ENCODE measurements at places on chromosomes 6 and 20. TPM values are rescaled to one million over a fixed set of nuclear protein-coding genes. Genes with fewer than 3 reads are reported as not detected.

DNA sequence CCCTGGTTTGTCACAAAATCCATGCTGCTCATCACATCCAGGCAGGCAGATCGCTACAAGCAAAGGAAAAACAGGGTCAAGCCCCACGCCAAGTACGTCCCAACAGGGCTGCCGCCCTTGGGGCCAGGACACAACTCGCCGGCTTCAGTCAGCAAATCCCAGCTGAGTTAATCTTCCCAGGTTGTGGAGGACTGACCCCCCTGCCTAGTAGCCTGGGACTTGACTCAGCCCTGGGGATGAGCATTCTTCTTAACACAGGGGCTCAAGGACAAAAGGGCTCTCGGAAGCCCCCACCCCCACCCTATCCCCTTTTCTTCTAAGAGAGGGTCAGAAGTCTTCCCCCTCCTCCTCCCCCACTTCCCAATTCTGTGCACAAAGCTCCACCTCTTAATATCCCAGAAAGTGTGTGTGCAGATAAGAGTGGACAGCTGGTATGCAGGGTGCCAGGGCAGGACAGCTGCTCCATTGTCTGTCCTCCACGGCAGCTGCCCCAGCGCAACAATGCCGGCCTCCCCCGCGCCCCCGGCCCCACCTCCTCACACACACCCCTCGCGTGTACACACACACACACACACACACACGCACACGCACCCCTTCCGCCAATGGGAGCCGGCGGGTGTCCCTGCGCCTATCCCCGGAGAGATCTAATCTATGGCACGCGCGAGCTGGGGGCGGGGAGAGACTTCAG is 4.5 kb downstream of the DLL1 start:
- no peaks in the 10 kb centered on the region for H3K27me3 ChIP-seq
- DNase-seq, result no peak
- no peak overlapping the region for H3K4me3 ChIP-seq

DNA sequence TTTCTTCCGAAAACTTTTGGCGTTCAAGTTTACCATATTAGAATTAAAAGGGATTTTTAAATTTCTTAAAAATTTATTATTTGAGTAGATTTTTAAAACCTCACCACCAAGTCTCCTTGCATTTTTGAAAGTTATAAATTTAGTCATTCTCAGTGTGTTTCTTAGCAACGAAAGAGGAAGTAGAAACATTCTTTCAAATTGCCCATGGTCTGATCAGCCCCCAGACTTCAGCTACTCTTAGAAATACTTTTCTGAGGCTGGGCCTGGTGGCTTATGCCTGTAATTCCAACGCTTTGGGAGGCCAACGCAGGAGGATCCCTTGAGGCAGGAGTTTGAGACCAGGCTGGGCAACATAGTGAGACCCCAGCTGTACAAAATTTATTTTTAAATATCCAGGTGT is 15.1 kb upstream of the RTF2 start:
- no peaks in the 10 kb centered on the region for H3K27me3 ChIP-seq
- H3K4me1 ChIP-seq, result no peaks in the 10 kb centered on the region
- H3K4me3 ChIP-seq, result no peak overlapping the region
- no peak overlapping the region for H3K27ac ChIP-seq
- no peak for DNase-seq
- no peaks in the 10 kb centered on the region for H3K36me3 ChIP-seq

Gene CCM2L
- total RNA-seq, result 11.0 TPM

- H3K36me3 ChIP-seq, result no peaks in the 10 kb centered on the region
- DNase-seq, result peak; percentile 22
- H3K27ac ChIP-seq, result no peak overlapping the region
- no peak overlapping the region for H3K4me3 ChIP-seq
Observed at GRCh38 chr6:170433163-170434116, 119.7 kb downstream of the PSMB1 start.

GRCh38 chr6:82413868-82414267 is 50.3 kb downstream of the TPBG start:
- DNase-seq, result no peak
- no peaks in the 10 kb centered on the region for H3K4me1 ChIP-seq
- H3K27ac ChIP-seq, result no peak overlapping the region
- H3K36me3 ChIP-seq, result no peaks in the 10 kb centered on the region

- DNase-seq, result no peak
- H3K36me3 ChIP-seq, result no peaks in the 10 kb centered on the region
- no peaks in the 10 kb centered on the region for H3K27me3 ChIP-seq
- H3K27ac ChIP-seq, result no peak overlapping the region
Observed at GRCh38 chr6:160426136-160426535, 78.0 kb downstream of the SLC22A3 start.

DNA sequence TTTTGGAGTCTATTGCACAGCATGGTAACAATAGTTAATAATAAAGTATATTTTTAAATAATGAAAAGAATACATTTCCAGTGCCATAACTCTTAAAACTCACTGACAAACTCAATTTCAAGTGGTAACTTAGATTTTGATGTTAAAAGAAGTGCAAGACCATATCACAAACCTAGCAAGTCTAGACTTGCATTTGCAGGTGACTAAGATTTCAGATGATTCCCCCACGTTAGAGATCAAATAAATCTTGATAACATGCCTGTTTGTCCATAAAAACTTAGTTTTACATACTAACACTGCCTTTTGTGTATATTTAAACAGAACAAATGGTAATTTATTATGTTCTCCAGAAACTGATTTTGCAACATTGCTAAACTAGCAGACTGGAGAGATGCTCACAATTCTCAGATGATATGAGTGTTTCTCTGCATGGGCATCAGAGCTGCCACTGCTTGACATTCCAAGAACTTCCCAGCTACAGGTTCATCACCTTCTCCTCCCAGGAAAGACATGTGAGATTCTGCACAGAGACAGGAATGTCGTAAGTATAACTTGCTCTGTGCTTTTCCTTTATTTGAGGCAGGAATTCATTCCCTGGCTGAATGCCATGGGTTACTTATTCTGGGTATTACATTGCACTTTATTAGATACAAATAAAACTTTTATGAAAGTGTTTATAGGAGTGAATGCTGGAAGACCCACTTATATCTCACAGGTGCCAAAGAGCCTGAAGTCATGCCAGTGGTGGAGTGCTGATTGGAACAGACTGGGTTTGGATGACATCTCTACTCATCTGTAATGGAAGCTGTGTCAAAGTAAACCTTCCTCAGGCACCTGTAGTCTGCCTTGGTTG is 160.2 kb upstream of the FOXA2 start:
- H3K4me3 ChIP-seq, result no peak overlapping the region
- no peaks in the 10 kb centered on the region for H3K27me3 ChIP-seq
- no peaks in the 10 kb centered on the region for H3K36me3 ChIP-seq
- H3K4me1 ChIP-seq, result peaks cover 1% of the 10 kb centered on the region
- no peak overlapping the region for H3K27ac ChIP-seq

DNA sequence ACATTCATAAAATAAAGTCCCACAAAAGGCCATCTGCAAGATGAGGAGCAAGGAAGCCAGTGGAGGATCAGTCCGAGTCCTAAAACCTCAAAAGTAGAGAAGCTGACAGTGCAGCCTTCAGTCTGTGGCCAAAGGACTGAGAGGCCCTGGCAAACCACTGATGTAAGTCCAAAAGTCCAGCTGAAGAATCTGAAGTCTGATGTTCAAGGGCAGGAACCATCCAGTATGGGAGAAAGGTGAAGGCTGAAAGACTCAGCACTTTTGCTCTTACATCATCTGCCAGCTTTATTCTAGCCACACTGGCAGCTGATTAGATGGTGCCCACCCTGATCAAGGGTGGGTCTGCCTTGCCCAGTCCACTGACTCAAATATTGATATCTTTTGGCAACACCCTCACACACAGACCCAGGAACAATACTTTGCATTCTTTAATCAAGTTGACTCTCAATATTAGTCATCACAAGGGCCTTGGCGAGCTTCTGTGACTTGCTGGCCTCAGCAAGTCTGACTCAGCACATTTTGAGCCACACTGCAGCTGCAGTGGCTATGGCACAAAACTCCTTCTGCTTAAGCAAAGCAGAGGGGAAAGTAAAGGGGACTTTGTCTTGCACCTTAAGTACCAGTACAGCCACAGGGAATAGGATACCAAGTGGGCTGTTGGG is 1370.3 kb upstream of the CITED2 start:
- H3K4me3 ChIP-seq, result no peak overlapping the region
- no peaks in the 10 kb centered on the region for H3K4me1 ChIP-seq
- no peaks in the 10 kb centered on the region for H3K27me3 ChIP-seq
- H3K36me3 ChIP-seq, result no peaks in the 10 kb centered on the region

Gene PTCHD4
- 1.5 TPM for total RNA-seq

- H3K27ac ChIP-seq, result no peak overlapping the region
- DNase-seq, result no peak
- H3K4me1 ChIP-seq, result no peaks in the 10 kb centered on the region
- H3K36me3 ChIP-seq, result no peaks in the 10 kb centered on the region
- no peaks in the 10 kb centered on the region for H3K27me3 ChIP-seq
Observed at GRCh38 chr6:138654715-138655634, 118.6 kb upstream of the CCDC28A start.

DNA sequence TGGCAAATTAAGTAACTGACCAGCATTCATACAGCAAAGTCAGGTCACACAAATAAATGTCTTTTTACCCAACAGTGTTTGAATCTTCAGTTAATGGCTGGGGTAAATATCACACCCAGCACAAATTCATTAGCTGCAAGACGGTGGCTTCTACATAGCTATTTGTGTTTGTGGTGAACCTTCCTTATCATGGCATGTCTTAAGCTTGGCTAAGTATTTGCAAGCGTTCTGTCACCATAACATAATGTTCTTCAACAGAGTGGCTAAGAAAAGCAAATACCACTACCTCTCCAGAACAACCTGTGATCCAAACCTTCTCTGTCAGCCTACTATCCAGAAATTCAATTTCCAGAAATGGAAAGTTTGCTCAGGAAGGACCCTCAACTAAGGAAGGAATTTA is 255.6 kb upstream of the TAB2 start:
- no peak overlapping the region for H3K4me3 ChIP-seq
- H3K4me1 ChIP-seq, result peaks cover 3% of the 10 kb centered on the region
- no peaks in the 10 kb centered on the region for H3K36me3 ChIP-seq
- no peak for DNase-seq
- H3K27ac ChIP-seq, result no peak overlapping the region
- no peaks in the 10 kb centered on the region for H3K27me3 ChIP-seq

Gene RAET1G
- total RNA-seq, result not detected

Gene CALHM6
- total RNA-seq, result 1.8 TPM

DNA sequence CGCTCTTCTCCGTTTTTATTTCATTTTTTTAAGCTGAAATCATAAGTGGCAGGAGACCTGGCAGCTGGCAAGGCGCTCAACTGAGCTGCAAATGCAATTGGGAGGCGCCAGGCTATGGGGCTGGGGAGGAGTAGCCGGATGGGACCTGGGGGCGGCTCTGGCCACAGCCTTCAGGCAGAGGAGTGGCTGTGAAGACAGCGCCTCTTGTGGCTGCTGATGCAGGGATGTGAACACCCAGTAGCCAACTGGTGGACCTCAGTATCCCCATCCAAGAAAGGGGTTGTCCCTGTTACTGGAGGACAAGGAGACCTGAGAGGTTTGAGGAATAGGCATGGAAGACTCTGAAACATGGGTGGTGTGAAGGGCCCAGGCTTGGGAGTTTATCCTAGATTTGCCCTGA is 12.6 kb downstream of the KCNK17 start:
- DNase-seq, result no peak
- no peaks in the 10 kb centered on the region for H3K4me1 ChIP-seq
- H3K27ac ChIP-seq, result no peak overlapping the region
- no peaks in the 10 kb centered on the region for H3K36me3 ChIP-seq
- H3K27me3 ChIP-seq, result no peaks in the 10 kb centered on the region

- H3K4me3 ChIP-seq, result no peak overlapping the region
- no peak for DNase-seq
Observed at GRCh38 chr20:52054123-52054522, 137.5 kb downstream of the ZFP64 start.

DNA sequence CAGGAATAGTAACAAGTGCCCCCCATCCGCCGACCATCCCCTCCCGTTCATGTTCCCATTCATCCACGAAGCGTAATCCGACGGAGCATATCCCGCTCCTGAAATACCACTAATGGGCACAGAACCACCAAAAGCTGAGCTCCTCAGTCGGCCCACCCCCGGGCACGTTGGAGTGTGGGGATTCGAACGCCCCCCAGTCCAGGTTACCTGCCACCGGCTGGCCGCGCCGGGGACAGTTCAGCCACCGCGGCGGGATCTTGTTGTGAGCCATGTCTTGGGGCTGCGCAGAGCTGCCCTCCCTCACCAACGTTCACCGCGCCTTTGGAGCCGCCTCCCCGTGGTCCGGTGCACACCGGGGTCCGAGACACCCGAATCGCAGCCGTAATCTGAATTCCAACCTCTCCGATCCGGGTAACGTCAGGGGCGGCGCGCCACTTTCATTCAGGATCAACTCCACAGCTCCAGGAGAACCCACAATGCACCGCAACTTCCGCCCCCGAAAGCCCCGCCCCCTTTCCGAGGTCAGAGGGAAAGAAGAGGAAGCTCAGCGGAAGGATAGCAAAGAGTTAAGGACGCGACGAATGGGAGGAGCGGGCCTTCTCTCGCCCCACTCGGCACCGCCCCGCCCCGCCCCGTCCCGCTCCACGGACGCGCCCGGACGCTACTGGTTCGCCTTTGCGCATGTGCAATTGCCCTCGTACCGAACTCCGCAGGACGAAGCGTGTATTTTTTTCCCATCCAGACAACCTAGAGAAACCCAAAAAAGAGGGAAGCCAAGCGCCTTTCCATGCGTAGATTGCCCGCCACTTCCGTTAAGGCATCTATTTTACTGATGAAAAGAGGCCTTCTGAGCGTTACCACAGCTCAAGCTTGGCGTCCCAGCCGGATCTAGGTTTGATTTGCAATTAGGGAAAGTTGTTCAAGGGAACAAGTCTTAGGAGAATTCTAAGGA is at the start of gene RNGTT:
RNGTT (minus strand) TSS at position 480 of the 952 bp plus-strand sequence; CDS start at position 271, 209 bp downstream.
- peak within 1 kb of the TSS; percentile 57 for H3K27ac ChIP-seq
- DNase-seq, result peak; percentile 99
- H3K4me1 ChIP-seq, result no peaks in the 10 kb centered on the region
- no peaks in the 10 kb centered on the region for H3K27me3 ChIP-seq
- peak within 1 kb of the TSS; percentile 63 for H3K4me3 ChIP-seq
- no peaks in the 10 kb centered on the region for H3K36me3 ChIP-seq

Gene COL19A1
- 1.8 TPM for total RNA-seq

Gene SAYSD1
- total RNA-seq, result 11.2 TPM

DNA sequence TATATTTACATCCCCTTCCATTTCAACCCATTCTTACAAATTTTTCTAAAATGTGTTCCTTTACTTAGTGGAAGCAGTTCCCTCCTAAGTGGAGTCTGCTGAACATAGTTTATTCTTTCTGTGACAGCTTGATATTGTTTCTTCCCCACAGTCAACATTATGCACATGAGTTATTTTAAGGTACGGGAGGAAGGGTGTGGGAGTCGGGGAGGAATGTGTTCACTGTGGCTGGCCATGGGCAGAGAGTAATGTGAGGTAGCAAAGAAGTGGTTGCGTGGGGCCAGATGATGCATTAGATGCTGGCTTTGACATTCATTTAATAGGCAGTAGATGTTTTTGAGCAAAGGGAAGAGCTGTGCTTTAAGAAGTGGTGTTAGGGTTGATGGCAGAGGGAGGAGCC is 98.5 kb downstream of the ARMC2 start:
- peak overlapping the region; percentile 94 for H3K27ac ChIP-seq
- no peak overlapping the region for H3K4me3 ChIP-seq
- peaks cover 11% of the 10 kb centered on the region for H3K4me1 ChIP-seq
- no peaks in the 10 kb centered on the region for H3K36me3 ChIP-seq
- DNase-seq, result no peak
- H3K27me3 ChIP-seq, result no peaks in the 10 kb centered on the region

Gene CLPSL1
- total RNA-seq, result not detected

- H3K4me1 ChIP-seq, result peaks cover 3% of the 10 kb centered on the region
- no peaks in the 10 kb centered on the region for H3K27me3 ChIP-seq
- peak overlapping the region; percentile 31 for H3K4me3 ChIP-seq
Observed at GRCh38 chr6:79536585-79536953, 661 bp downstream of the LCA5 start.

Gene LPA
- not detected for total RNA-seq

Gene C4A
- total RNA-seq, result 258 TPM

Gene CCND3
- 47.8 TPM for total RNA-seq

GRCh38 chr6:163023700-163024099 is 295.9 kb downstream of the PACRG start:
- H3K4me1 ChIP-seq, result no peaks in the 10 kb centered on the region
- H3K4me3 ChIP-seq, result no peak overlapping the region
- no peaks in the 10 kb centered on the region for H3K27me3 ChIP-seq
- H3K36me3 ChIP-seq, result no peaks in the 10 kb centered on the region
- no peak for DNase-seq

Data from aorta (tissue), 5 donors.